Fibroblast of lung (primary cell): ENCODE measurements at places on chromosomes 2 and 18. TPM values are rescaled to one million over a fixed set of nuclear protein-coding genes. Genes with fewer than 3 reads are reported as not detected.
A peak's percentile ranks its signal among the peaks of the same experiment; 100 is the strongest.

- H3K27me3 ChIP-seq: no peaks in the 10 kb centered on the region
- DNase-seq: peak; percentile 92
- H3K36me3 ChIP-seq: no peaks in the 10 kb centered on the region
- no peaks in the 10 kb centered on the region for H3K4me1 ChIP-seq
- no peak overlapping the region for H3K4me3 ChIP-seq
Measured at GRCh38 chr2:25558262-25558661, 115.1 kb downstream of the DTNB start.

- H3K27me3 ChIP-seq: peaks cover 39% of the 10 kb centered on the region
- no peak overlapping the region for H3K27ac ChIP-seq
- no peaks in the 10 kb centered on the region for H3K4me1 ChIP-seq
Measured at GRCh38 chr18:57426187-57426586, 9.0 kb upstream of the ONECUT2 start.

- no peak within 1 kb of the TSS for H3K4me3 ChIP-seq
- no peaks in the 10 kb centered on the region for H3K36me3 ChIP-seq
- H3K27ac ChIP-seq: no peak within 1 kb of the TSS
- no peaks in the 10 kb centered on the region for H3K4me1 ChIP-seq
- DNase-seq: no peak
Measured at GRCh38 chr2:31580321-31581117, at the start of gene SRD5A2. Gene SRD5A2, minus strand, starts transcription at chr2:31580938. Its CDS starts 38 bp downstream, at chr2:31580900.

DNA sequence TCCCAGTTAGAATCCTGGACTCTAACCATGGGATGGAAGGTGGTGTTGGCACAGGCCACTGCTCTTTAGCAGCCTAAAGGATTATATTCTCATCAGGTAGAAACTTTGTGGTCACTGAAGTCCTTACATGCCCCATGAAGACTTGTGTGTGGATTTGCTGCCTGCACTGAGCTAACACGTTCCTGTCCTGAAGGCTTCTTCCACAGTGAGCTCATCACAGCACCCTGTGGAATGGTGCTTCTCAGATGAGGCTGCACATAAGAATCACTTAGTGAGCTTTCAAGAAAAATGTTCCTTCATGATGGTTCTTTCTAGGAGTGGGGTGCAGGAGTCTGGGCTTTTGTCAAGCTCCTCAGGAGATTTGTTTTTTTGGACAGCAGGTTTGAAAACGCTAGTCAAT is 26.8 kb downstream of the STAMBP start:
- peaks cover 1% of the 10 kb centered on the region for H3K36me3 ChIP-seq
- H3K4me3 ChIP-seq: no peak overlapping the region
- peaks cover 15% of the 10 kb centered on the region for H3K4me1 ChIP-seq
- no peak overlapping the region for H3K27ac ChIP-seq

DNA sequence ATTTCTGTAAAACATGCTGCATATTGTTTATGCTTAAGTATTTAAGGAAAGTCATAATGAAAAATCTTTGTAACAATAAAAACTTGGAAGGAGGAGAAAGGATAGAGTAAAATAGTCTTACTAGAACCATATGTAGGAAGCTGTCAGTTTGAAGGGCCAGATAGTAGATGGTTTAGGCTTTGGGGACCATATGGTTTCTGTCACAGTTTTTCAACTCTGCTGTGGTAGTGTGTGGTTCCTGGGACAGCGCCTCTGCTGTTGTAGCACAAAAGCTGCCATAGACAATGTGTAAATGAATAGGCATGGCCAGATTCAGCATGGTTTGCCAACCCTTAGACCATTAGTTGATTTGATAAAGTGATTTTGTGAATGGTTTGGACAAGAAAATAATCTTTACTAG is 75.5 kb downstream of the SLC39A10 start:
- no peak for DNase-seq
- no peak overlapping the region for H3K27ac ChIP-seq
- no peak overlapping the region for H3K4me3 ChIP-seq
- peaks cover 4% of the 10 kb centered on the region for H3K36me3 ChIP-seq
- H3K27me3 ChIP-seq: no peaks in the 10 kb centered on the region

DNA sequence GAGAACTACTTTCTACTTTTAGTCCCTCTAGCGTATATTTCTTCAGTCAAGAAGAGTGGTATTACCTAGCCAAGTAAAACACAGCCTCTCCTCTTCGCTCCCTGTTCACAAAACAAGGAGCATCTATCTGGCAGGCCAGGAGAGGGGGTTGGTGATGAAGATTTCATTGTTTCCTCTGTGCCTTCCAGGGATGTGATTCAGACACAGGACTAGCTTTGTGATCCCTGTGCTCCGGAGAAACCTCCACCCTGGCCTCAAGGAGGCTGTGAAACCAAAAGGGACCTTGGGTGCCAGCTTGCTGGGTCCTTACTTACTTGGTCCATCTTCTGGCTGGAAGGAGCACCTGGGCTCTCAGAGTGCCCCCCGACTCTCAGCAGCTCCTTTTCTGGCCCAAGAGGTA is 5.7 kb downstream of the RHOB start:
- H3K27me3 ChIP-seq: no peaks in the 10 kb centered on the region
- H3K4me1 ChIP-seq: peaks cover 20% of the 10 kb centered on the region
- H3K36me3 ChIP-seq: peaks cover 6% of the 10 kb centered on the region
- DNase-seq: peak; percentile 67
- H3K27ac ChIP-seq: no peak overlapping the region

GRCh38 chr2:164593541-164593940 is 27.7 kb downstream of the GRB14 start:
- no peaks in the 10 kb centered on the region for H3K4me1 ChIP-seq
- H3K27ac ChIP-seq: no peak overlapping the region
- H3K36me3 ChIP-seq: no peaks in the 10 kb centered on the region
- no peak overlapping the region for H3K4me3 ChIP-seq
- H3K27me3 ChIP-seq: no peaks in the 10 kb centered on the region

- no peaks in the 10 kb centered on the region for H3K4me1 ChIP-seq
- H3K36me3 ChIP-seq: peaks cover 2% of the 10 kb centered on the region
- DNase-seq: no peak
- H3K27ac ChIP-seq: no peak overlapping the region
- no peaks in the 10 kb centered on the region for H3K27me3 ChIP-seq
Measured at GRCh38 chr2:232802091-232802490, 25.7 kb upstream of the KCNJ13 start.

- H3K36me3 ChIP-seq: no peaks in the 10 kb centered on the region
- DNase-seq: peak; percentile 99
- no peak overlapping the region for H3K4me3 ChIP-seq
Measured at GRCh38 chr2:46097714-46098480, 199.3 kb upstream of the EPAS1 start.

UGT1A8 gene
- total RNA-seq: not detected in 2 replicates

GRCh38 chr18:8298186-8298585 is 311.1 kb upstream of the RAB12 start:
- H3K4me1 ChIP-seq: no peaks in the 10 kb centered on the region
- DNase-seq: peak; percentile 16
- H3K27ac ChIP-seq: no peak overlapping the region
- no peak overlapping the region for H3K4me3 ChIP-seq
- H3K36me3 ChIP-seq: no peaks in the 10 kb centered on the region

- no peak overlapping the region for H3K4me3 ChIP-seq
- no peaks in the 10 kb centered on the region for H3K36me3 ChIP-seq
- no peaks in the 10 kb centered on the region for H3K4me1 ChIP-seq
- H3K27ac ChIP-seq: no peak overlapping the region
Measured at GRCh38 chr2:44902217-44903137, 39.0 kb upstream of the SIX3 start.

DNA sequence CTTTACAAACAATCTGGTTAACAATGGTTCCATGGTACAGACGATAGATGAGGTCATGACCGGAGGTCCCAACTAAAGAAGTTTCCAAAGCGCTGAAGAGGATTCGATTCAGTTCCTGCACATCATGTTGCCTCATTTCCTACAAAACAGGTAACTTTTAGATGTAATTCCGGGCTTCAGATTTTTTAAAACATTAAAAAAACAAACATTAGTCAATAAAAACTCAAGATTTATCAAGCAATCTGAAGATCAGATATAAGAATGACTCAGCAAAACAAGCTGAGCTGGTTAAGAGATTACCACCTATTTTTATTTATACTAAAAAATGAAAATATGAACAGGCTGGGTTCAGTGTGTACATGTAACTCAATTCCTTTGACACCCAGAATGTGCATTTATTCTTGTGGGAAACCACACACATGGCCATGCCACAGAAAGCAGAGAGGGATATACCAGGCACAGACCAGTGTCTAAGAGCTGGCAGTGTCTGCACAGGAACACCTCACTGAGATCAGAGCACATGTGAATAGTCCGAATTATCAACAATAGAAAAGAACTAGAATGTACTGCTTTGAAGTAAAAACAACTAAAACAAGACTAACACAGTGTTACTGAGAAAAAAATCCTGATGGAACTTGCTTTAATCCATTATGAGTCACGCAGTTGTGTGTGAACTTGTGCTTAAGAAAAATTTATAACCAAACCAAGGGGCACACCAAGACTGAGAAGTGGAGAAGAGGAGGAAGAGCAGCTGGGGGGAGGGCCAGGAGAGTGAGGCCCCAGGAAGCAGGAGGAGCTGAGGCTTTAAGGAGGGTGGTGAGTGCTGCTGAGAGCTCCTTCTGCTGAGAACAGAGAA is 9.5 kb downstream of the USP40 start:
- no peaks in the 10 kb centered on the region for H3K27me3 ChIP-seq
- DNase-seq: peak; percentile 63
- H3K27ac ChIP-seq: peak overlapping the region; percentile 56
- no peak overlapping the region for H3K4me3 ChIP-seq

DNA sequence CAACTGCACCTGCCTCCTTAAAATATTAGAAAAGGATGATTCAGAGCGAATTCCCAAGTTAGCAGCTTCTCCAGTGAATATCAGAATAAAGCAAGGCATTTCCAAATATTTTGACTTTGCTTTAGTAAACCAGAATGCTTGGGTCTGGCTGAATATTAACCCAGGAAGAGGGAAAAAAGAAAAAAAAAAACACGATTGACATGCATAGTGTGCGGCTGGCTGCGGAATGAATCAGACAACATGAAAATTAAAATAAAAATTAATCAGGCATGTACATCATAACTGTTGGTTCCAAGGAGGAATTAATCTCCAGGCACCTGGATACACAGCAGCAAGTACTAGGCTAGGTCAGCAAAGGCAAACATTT is 105.8 kb upstream of the NCKAP5 start:
- no peaks in the 10 kb centered on the region for H3K36me3 ChIP-seq
- H3K4me3 ChIP-seq: no peak overlapping the region
- no peak overlapping the region for H3K27ac ChIP-seq

GRCh38 chr2:178426388-178426787 is 24.6 kb downstream of the PRKRA start:
- H3K27ac ChIP-seq: no peak overlapping the region
- H3K4me3 ChIP-seq: no peak overlapping the region
- DNase-seq: no peak
- no peaks in the 10 kb centered on the region for H3K27me3 ChIP-seq
- H3K4me1 ChIP-seq: no peaks in the 10 kb centered on the region
- no peaks in the 10 kb centered on the region for H3K36me3 ChIP-seq

RESP18 gene
- total RNA-seq: not detected in 2 replicates

GRCh38 chr2:64863097-64863820 is 125.9 kb upstream of the SLC1A4 start:
- H3K36me3 ChIP-seq: no peaks in the 10 kb centered on the region
- no peak for DNase-seq
- H3K27me3 ChIP-seq: peaks cover 5% of the 10 kb centered on the region
- peaks cover 27% of the 10 kb centered on the region for H3K4me1 ChIP-seq
- no peak overlapping the region for H3K4me3 ChIP-seq

DNA sequence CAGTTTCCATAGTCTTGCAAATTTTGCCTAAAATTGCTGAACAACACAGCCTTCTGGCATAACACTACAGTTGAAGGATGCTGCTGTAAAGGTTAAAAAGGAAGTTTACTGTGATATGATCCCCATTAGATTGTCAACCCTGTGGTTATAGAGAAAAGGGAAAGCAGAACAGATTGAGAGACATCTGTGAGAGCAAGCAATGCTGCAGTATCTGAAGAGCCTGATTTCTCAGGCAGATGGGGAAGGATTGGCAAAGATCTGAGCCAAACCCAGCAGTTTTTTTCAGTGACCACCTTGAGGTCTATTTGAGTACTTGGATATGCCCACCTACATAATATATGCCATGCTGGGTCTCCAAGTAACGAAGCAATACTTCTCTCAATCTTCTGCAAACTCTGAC is 8.5 kb upstream of the ST8SIA3 start:
- no peaks in the 10 kb centered on the region for H3K27me3 ChIP-seq
- H3K4me3 ChIP-seq: no peak overlapping the region
- no peak overlapping the region for H3K27ac ChIP-seq
- H3K4me1 ChIP-seq: no peaks in the 10 kb centered on the region
- no peak for DNase-seq
- H3K36me3 ChIP-seq: no peaks in the 10 kb centered on the region

GRCh38 chr2:172639256-172639655 is 83.4 kb downstream of the PDK1 start:
- H3K36me3 ChIP-seq: no peaks in the 10 kb centered on the region
- no peak for DNase-seq
- peaks cover 12% of the 10 kb centered on the region for H3K4me1 ChIP-seq
- H3K27ac ChIP-seq: peak overlapping the region; percentile 84
- H3K4me3 ChIP-seq: no peak overlapping the region
- no peaks in the 10 kb centered on the region for H3K27me3 ChIP-seq

IL1A gene
- total RNA-seq: 0.17 and 0.26 TPM in 2 replicates

DNA sequence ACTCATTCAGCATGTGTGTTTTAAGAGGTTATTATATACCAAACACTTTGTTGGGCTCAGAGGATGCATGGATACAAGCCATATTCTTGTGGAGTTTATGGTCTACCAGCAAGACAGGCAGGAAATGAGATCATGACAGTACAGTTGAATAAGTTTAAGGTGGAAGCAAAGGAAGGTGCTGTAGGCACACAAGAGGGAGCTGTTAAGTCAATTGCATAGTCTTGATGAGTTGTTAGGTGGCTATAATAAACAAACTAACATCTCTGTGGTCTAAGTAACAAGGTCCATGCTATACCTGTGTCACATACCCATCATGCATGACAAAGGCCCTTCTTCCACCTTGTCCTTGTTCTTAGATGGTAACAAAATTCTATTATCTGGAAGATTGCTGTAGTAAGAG is 538.3 kb downstream of the CNTNAP5 start:
- H3K27me3 ChIP-seq: no peaks in the 10 kb centered on the region
- H3K4me1 ChIP-seq: no peaks in the 10 kb centered on the region
- H3K4me3 ChIP-seq: no peak overlapping the region
- no peak for DNase-seq
- H3K27ac ChIP-seq: no peak overlapping the region
- no peaks in the 10 kb centered on the region for H3K36me3 ChIP-seq

GRCh38 chr2:212940816-212941215 is 210.6 kb downstream of the IKZF2 start:
- H3K4me1 ChIP-seq: no peaks in the 10 kb centered on the region
- H3K4me3 ChIP-seq: no peak overlapping the region
- H3K27ac ChIP-seq: no peak overlapping the region
- H3K36me3 ChIP-seq: no peaks in the 10 kb centered on the region

- no peaks in the 10 kb centered on the region for H3K4me1 ChIP-seq
- DNase-seq: no peak
- no peak overlapping the region for H3K4me3 ChIP-seq
- H3K36me3 ChIP-seq: no peaks in the 10 kb centered on the region
- no peak overlapping the region for H3K27ac ChIP-seq
- no peaks in the 10 kb centered on the region for H3K27me3 ChIP-seq
Measured at GRCh38 chr2:4024605-4025004, 321.2 kb downstream of the DCDC2C start.

GRCh38 chr2:235008584-235009044 is 56.8 kb downstream of the SH3BP4 start:
- DNase-seq: no peak
- H3K4me1 ChIP-seq: no peaks in the 10 kb centered on the region
- H3K36me3 ChIP-seq: peaks cover 14% of the 10 kb centered on the region
- no peak overlapping the region for H3K4me3 ChIP-seq
- H3K27me3 ChIP-seq: no peaks in the 10 kb centered on the region
- no peak overlapping the region for H3K27ac ChIP-seq

GRCh38 chr18:2846636-2847316 is at the start of gene EMILIN2:
Gene EMILIN2, plus strand, starts transcription at chr18:2847006. Its CDS starts 183 bp downstream, at chr18:2847189.
- DNase-seq: peak; percentile 56
- no peaks in the 10 kb centered on the region for H3K36me3 ChIP-seq
- peaks cover 4% of the 10 kb centered on the region for H3K4me1 ChIP-seq
- H3K27ac ChIP-seq: no peak within 1 kb of the TSS
- peaks cover 34% of the 10 kb centered on the region for H3K27me3 ChIP-seq
- peak within 1 kb of the TSS; percentile 45 for H3K4me3 ChIP-seq
